ENCODE measurements at places on chromosomes 16 and 17. TPM values are rescaled to one million over a fixed set of nuclear protein-coding genes. Genes with fewer than 3 reads are reported as not detected.

DNA sequence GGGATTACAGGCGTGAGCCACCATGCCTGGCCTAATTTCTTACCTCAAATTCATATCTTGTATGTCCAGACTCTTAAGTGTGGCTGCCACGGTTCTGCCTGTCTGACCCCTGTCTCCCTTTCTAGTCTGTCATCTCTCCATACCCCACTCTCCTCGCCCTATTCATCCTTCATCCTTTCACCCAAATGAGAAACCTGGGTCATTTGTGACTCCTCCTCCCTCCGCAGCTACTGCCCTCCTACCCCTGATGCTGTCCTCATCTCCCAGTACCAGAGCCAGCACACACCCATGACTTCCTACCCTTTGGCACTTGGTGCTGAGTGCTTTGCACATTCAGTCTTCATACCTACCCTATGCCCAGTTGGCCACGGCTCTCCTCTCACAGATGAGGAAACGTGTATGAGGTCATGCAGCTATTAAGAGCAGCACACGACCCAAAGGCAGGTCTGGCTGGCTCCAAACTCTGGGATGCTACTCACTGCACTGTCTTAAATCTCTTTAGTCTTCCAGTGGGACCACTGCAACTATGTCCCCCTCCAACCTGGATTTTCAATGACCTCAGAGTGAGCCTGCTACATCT is 1.6 kb downstream of the SPATA32 start:
- no peak for DNase-seq
- no peaks in the 10 kb centered on the region for H3K27me3 ChIP-seq
- H3K36me3 ChIP-seq, result peaks cover 16% of the 10 kb centered on the region
- no peak overlapping the region for H3K27ac ChIP-seq
- peaks cover 5% of the 10 kb centered on the region for H3K4me1 ChIP-seq
- H3K4me3 ChIP-seq, result no peak overlapping the region

The PPM1E gene
- 0.34 TPM for polyA plus RNA-seq

GRCh38 chr17:42197564-42198156 is 3.4 kb upstream of the GHDC start:
- H3K27ac ChIP-seq, result no peak overlapping the region
- no peak overlapping the region for H3K4me3 ChIP-seq
- no peaks in the 10 kb centered on the region for H3K36me3 ChIP-seq
- no peak for DNase-seq
- H3K4me1 ChIP-seq, result no peaks in the 10 kb centered on the region
- no peaks in the 10 kb centered on the region for H3K27me3 ChIP-seq

DNA sequence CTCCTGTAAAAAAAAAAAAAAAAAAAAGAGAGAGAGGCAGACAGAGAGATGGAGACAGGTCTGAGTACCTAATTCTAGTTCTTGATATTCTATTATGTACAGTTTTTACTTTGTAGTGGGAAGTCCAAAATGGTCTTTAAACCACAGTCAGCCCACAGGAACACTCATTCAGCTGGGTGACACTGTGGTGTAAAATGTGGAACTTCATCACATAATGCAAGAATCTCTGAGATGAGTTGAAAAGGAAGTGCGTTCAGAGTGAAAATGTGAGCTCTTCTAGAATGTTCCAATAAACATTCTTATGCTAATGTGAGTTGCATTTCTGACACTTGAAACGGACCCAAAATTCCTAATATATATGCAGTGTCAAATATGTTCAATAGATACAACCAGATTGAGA is 972.1 kb downstream of the CDH11 start:
- H3K27me3 ChIP-seq, result no peaks in the 10 kb centered on the region
- no peaks in the 10 kb centered on the region for H3K36me3 ChIP-seq
- H3K4me1 ChIP-seq, result no peaks in the 10 kb centered on the region
- no peak overlapping the region for H3K4me3 ChIP-seq
- no peak for DNase-seq
- H3K27ac ChIP-seq, result no peak overlapping the region

The SALL1 gene
- polyA plus RNA-seq, result 2.0 TPM
